T-helper 22 cell (primary cell): ENCODE measurements at places on chromosomes 2 and 18.

DNA sequence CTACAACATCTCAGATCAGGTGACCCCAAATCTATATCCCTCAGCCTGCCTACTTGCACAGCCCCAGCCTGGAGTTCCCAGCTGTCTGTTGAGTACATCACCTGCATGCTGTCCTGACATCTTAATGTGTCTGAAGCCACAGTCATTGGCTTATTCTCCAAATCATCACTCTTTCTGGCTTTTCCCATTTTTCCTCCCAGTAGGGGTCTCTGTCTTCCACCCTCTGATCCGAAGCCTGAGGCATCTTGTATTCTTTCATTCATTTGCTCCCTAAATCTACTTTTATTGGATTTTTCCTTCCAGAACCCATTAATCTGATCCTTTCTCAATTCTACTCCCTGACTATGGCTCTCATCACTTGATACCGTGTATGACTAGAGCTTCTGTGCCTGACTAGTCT lies 332.9 kb upstream of the DCC start:
- DNase-seq: no peak

- no peak for DNase-seq
Observed at GRCh38 chr2:78077633-78078032, 555.5 kb upstream of the LRRTM4 start.

DNA sequence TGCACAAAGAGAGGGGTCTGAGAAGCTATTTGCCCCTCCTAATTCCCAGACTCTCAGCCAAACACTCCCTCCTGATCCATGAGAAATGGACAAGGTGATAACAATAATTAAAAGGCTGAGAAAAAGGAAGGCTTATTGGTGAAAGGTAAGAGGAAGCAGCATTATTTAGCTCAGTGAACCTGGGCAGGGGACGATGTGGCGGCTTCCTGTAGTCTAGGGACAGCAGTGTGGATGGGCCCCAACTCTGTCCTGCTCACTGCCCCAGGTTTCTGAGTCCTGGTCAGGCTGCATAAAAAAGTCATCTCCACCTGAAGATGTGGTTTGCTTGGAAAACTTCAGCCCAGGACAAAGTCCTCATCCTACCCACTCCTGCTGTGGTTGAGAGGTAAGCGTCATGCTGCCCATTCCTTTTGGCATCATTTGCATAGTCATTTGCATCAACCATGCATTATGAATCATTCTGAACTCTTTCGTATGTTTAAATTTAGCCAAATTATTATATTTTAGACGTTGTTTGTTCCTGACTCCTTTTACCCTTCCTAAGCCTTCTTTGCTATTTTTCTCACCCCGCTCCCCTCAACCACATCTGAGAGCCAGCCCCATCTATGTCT lies 126.8 kb downstream of the CLIP4 start:
- DNase-seq: no peak

DNA sequence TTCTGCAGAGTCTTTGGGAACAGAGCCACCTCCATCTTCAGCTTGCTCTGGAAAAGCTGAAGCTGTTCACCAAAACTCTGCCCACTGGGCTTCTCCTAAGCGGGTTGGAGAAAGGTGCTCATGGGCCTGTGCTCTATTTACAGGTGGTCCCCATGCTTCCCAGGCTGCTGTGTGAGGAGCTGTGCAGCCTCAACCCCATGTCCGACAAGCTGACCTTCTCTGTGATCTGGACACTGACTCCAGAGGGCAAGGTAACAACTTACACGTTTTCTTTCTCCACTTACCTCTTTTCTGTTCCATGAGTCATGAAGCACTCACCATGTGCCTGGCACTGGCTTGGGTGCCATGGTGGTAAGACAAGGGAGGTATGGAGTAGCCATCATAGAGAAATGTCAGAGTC lies 129.5 kb upstream of the ALPP start:
- no peak for DNase-seq

DNA sequence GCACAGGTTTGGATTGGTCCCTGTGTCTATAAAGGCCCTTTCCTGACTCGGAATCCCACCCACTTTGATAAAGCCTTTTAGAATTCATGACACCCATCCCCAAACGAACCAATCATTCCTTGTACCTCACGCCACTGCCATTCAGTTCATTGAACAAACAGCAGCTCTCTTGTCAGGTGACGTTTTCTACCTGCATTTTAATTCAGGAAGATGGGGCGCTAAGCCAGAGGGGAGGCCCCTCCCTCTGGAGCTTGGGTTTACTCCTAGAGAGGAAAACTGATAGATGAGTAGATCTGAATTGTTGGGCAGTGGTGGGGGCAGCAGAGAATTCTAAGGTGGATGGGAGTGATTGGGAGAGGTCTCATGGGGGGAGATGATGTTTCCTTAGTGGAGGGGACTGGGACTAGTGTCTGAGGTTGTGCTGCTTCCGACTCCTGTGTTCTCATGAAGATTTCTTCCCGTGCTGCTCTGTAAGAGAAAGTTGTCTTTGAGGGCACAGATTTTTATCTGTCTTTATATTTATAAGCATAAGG lies 9.6 kb downstream of the RRM2 start:
- DNase-seq: no peak

- DNase-seq: no peak
Observed at GRCh38 chr2:224062481-224063297, 23.6 kb upstream of the SERPINE2 start.

- no peak for DNase-seq
Observed at GRCh38 chr2:241532168-241532567, 23.8 kb upstream of the STK25 start.

DNA sequence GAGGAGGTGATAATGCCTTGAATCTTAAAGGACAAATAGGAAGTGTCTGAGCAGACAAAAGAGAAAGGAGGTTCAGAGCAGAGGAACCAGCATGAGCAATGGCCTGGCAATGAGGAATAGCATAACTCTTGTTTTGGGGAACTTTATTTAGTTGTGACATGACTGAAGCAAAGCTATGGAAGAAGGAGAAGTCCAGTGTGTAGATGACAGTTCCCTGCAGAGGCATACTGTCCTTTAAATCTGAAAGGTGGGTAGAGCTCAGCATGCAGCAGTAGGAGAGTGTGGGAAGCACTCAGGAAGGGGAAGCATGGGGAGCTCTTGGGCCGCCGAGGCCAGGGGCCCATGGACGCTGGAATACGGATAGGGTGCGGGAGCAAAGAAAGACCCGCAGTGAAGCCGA lies 173.8 kb downstream of the SEPTIN10 start:
- no peak for DNase-seq

- DNase-seq: no peak
Observed at GRCh38 chr2:146094185-146094584, 1574.3 kb upstream of the ZEB2 start.

- DNase-seq: no peak
Observed at GRCh38 chr18:61474341-61474740, 141.1 kb downstream of the CDH20 start.

DNA sequence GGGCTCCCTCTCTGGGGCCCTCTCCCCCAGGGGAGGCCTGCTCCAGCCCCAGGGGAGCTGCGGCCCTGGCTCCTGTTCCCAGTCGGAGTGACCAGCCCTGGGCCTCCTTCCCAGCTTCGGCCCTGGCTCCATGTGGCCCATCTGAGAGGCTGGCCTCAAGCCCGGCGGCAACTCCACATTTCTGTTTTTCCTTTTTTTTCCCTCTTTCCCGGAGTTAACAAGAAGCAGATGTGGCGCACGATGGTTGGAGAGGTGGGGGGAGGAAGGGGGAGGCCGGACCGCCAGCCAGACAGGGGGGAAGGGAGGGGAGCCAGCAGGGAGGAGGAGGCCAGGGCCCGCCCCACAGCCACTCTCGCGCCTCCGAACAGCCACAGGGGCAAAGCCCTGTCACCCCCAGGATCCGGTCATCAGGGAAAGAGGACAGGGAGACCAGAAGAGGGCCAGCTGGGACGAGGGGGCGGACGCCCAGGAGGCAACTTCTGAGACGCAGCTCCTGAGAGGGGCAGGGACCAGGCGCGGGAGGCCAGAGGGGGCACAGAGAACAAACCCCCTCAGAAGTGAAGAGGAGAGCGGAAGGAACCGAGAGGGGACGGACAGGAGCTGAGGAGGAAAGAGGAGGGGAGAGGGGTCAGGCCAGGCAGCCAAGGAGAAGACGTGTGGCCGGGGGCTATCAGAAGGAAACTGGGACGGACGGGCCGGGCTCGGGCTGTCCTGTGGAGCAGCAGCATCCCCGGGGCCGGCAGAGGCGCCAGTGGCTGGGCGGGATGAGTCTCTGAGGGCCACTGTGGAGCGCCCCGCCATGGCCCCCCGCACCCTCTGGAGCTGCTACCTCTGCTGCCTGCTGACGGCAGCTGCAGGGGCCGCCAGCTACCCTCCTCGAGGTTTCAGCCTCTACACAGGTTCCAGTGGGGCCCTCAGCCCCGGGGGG lies at the start of gene EMILIN1:
TSS of gene EMILIN1 (plus strand) at position 349 of the 928 bp plus-strand sequence. CDS start at position 800, 451 bp downstream.
- no peak for DNase-seq

DNA sequence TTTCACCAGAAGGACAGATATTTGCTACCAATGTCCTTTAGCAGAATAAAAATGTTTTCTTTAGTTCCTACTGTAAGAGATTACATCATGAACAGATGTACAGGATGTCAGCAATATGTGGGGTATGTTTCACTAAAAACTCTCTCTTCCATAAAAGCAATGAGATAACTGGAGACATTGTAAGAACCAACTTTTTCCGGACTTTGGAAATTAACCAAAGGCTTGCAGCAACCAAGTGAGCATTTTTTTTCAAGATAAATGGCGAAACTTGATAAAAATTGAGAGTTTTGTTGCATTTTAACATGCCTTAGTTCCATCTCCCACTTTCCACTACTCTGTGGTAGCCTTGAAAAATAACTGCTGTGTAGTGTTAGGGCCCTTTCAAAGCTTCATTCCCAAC lies 429.8 kb upstream of the CDH2 start:
- DNase-seq: no peak

GRCh38 chr2:166494140-166494624 lies at the start of gene SCN7A:
TSS of gene SCN7A (minus strand) at chr2:166494249. CDS start at chr2:166477696, 16,553 bp downstream.
- DNase-seq: no peak

GRCh38 chr2:175840256-175840655 lies 161.8 kb downstream of the LNPK start:
- no peak for DNase-seq

DNA sequence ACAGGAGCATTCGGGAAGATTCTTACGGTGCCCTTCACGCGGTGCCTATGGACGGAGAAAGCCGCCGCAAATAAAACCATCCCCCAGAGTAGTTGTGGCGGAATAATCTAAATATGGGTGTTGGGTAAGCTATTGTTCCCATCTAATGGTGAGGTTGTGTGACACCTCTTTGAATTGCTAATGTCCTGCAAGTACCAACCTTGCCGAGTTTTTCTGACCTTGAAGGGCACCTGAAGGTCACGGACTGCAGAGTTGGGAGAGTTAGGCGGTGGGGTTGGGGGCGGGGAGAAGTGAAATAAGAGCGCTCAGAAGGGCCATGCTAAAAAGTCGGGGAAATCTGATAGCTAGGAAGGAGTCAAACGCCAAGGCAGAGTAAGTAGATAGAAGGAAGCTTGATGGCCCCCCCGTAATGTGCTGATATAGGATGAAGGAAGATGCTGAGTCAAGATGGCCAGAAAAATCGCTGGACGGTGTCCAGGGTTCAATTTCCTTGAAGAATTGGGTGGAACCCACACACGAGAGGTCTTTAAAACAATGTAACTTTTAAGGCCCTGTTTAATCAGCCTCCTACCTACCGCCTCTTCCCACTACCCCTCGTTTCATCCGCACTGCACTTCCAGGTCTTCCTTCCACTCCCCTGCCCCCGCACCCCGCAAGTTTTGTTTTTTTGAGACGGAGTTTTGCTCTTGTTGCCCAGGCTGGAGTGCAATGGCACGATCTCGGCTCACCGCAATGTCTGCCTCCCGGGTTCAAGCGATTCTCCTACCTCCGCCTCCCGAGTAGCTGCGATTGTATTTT lies 600 bp downstream of the KATNAL2 start:
- no peak for DNase-seq

GRCh38 chr2:191486584-191487320 lies 191.2 kb upstream of the NABP1 start:
- DNase-seq: no peak

DNA sequence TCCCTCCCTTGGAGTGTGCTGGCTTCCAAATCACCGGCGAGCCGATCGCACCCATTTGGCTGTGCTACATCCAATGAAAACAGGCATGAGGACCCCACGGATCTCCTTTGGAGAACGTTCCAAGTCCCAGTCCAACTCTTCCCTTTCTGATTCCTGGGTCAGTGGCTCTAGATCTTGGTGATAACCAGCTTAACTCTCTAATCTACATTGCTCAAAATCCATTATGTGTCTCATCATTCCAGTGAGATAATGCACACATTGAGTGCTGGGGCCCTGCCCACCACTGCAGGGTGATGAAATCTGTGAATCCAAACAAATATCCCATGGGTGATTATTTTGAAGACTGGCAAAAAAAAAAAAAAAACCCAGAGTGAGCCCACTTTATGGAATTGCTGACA lies 232.7 kb upstream of the COPS8 start:
- no peak for DNase-seq

DNA sequence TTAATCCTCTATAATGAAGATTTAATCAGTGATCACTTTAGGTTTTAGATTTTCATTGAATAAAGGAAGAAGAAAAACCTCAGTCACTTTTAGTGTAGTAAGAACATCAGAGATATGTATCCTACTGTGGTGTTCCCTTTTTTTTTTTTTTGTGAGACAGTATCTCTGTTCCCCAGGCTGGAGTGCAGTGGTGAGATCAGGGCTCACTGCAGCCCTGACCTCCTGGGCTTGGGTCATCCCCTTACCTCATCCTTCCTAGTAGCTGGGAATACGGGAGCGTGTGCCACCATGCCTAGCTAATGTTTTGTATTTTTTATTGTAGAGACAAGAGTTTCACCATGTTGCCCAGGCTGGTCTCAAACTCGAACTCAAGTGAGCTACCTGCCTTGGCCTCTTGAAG lies 5.1 kb downstream of the SLC39A10 start:
- no peak for DNase-seq

DNA sequence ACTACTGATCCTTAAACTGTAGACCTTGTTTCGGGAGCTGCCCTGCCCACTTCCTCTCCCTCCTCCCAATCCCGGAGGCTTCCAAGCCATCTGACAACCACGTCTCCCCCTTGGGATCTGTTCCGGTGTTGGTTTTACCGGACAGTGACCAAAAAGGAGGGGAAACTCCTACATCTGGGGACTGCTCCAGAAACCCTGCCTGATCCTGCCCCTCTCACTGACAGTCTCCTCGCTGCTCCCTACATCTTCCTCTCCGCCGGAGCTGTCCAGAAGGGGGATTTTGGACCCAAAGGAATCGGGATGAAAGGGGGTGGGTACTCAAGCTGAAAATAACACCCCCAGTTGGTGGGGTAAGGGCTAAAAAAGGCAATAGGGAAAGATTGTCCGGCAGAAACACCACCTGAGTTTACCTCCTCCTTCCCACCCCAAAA lies 1.5 kb downstream of the INO80D start:
- peak; percentile 0 for DNase-seq
